ENCODE measurements at places on chromosomes 5 and 9. TPM values are rescaled to one million over a fixed set of nuclear protein-coding genes. Genes with fewer than 3 reads are reported as not detected.

DNA sequence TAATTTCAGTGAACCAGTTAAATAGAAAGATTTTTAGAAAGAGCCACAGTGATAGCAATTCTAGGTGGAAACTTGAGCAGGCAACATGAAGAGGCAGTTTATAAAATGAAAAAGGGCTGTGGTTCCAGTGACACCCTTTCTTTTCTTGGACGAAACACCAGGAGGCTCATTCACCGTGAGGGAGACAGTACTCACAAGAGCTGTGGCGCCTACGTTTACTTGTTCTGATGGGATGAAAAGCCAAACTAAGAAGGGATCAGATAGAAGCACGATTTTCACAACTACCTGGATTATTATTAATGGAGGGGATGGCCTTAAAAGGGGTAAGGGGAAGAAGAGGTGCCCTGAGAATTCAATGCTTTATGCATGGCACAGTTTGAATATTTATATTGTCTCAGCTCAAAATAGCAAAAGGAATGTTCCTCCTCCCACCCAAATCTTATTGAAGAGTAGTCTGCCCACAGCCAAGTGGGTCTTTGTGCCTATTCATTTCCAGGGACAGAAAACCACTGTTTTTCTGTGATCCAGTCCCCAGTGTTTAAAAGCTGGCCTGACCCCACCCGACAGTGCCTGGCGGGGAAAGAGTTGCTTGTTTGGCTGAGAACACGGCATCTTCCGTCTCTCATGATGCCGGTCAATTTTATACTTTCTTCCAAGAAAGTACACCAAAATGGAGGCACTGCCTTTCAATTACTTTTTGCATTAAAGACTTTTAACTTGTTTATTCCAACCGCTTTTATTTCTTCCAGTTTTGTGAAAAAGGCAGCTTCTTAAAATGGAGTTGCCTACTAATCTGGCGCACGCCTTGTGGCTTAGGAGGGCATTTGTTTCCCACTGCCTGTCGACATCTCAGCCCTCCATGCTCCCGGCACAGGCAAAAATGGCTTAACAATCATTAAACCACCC lies 51.9 kb downstream of the HABP4 start:
- DNase-seq = no peak

DNA sequence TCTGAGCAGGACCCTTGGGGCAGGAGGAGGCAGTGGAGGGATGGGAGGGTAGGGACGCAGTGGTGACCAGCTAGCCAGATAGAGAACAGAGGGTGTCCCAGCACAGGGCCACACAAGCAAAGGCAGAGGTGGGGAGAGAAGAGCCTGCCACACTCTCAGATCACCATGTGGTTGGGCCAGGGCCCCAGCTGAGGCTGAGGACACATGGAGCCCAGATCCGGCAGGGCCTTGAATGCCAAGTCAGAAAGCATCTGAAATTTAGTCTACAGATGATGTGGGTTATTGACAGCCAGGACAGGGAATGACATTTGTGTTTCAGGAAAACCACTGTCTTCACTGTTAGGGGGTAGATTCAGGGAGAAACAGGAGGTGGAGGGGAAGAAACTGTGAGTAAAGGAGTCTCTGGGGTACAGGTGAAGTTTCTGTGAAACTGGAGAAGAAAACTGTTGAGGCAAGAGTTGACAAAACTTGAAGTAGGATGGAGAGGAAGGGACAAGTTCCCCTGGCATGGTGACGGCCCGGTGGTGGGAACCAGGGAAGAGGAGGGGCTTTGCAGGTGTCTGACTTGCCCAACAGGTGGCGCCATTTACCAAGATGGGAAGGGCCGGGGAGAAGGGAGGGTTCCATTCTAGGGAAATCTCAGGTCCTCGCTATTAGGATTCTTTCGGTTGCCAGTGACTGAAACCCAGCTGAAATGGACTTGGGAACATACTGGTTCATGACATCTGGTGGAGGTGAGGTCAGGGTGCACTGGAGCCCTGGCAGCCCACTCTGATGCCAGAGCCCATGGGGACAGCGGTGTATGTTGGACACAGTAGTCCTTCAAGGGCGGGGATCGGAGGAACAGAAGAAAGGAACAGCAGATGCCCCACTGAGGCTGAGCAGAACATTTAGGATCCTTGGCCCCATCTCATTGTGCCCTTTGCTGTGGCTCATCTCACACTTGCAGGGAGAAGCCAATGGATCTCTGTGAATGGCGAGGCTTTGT lies 100.1 kb downstream of the KCNIP1 start:
- DNase-seq = peak; percentile 70

DNA sequence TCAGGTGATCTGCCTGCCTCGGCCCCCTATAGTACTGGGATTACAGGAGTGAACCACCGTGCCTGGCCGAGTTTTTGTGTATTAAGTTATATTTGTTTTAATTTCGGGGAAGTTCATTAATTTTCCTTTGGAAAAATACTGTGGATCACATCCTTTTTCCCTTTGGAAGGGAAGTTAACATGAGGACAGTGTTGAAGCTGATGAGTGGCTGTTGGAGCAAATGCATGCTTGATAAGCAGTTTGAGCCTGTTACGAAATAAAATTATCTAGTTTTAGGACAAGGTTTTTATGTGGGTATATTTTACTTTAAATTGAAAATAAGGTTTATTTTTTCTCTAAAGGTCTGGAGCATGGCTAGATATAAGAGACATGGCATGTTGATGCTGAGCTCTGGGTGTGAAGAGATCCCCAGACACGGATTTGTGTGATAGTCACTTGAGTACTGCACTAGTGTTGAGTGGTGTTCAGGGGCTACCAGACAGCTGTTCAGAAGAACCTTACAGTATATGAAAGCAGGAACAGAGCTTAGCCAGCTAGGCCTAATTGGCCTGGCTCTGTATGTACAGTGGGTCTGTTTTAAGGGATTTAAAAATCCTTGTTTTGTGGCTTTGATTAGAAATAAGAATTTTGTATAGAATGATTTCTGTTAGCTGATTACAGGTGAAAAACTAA lies 17.4 kb downstream of the LMNB1 start:
- DNase-seq = no peak

- DNase-seq = peak; percentile 11
Observed at GRCh38 chr5:31531543-31531887, 378 bp downstream of the DROSHA start.

- DNase-seq = peak; percentile 93
Observed at GRCh38 chr5:156475182-156476157, 148.5 kb downstream of the SGCD start.

FRMD3 gene
- 6.1 TPM for total RNA-seq

ADGRD2 gene
- total RNA-seq = 0.23 TPM

GRCh38 chr5:173789031-173789920 lies 98.9 kb upstream of the CPEB4 start:
- DNase-seq = peak; percentile 94

GRCh38 chr5:125412561-125413495 lies 666.4 kb upstream of the ZNF608 start:
- DNase-seq = peak; percentile 93

DNA sequence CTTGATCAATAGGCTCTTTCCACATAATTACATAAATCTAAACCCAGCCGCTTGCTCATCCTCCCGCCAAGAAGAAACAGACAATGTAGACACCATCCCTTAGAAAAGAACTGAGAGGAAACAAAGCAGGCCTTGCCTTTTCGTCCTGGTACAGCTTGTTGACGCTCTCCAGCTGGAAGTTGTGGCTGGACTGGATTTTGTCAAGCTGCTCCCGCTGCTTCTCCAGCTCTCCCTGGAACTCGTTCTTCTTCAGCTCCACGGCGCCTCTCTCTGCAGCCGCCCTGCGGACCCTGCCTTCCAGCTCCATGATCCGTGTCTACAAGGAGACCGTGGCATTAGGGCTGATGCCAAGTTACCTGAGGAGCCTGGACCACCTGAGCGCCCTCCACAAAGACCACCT lies 22.1 kb downstream of the GOLM1 start:
- no peak for DNase-seq

- no peak for DNase-seq
Observed at GRCh38 chr5:90347462-90347861, 62.1 kb downstream of the CETN3 start.

NMUR2 gene
- total RNA-seq = 0.30 TPM

DNA sequence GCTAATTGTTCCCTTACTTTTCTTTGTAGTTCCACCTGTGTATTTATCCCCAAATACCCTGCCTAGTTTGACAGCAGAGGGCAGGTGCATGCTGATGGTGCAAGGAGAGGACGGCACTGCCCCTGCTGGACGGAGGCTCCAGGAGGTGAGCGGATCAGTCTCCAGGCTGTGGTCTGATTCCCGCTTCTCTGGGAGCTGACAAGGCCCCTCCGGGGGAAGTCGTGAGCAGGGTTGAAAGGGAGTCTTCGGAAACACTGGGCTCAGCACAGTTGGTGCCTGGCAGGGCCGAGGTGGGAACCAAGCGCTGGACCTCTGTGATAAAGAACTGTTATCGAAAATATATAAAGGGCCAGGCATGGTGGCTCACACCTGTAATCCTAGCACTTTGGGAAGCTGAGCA lies 52.9 kb downstream of the RASGEF1C start:
- peak; percentile 4 for DNase-seq

ECSCR gene
- 2.4 TPM for total RNA-seq

DNA sequence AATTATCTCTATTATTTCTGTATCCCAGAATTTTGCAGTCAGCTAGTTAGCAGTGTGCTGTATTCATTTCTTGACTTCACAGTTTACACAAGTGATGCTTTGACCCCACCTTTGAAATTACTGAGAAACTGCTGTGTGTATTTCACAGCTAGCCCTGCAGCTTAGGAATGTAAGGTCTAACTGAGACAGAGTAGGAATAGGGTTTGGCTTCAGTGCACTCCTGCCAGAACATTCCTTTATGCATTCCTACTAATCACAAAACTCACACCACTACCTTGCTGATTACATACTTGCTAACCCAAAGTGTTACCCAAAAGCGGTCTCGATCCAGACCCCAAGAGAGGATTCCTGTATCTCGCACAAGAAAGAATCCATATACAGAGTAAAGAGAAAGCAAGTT lies 551.8 kb downstream of the CDH9 start:
- no peak for DNase-seq

DNA sequence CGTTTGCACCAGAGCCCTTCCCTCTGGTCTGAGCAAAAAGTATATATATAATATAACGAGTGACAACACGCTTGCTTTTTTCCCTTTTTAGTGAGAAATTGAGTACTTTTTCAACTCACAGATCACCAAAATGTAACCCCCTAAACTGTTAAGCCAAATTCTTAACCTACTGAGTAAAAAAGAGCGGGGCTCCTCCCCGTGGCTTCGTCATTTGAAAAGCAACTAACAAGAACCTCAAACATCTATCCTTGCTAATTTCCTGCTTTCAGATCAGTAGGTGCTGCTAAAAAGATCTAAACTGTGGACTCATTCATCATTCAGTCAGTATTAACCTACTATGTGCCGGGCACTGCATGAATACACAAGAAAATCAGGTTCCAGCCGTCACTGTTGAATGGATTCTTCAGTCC lies 1.0 kb upstream of the PTBP3 start:
- peak; percentile 47 for DNase-seq

GRCh38 chr9:112586599-112587155 lies 100.0 kb downstream of the KIAA1958 start:
- no peak for DNase-seq

FOXD4 gene
- total RNA-seq = not detected

GRCh38 chr5:155004138-155004744 lies 9.3 kb upstream of the KIF4B start:
- DNase-seq = peak; percentile 21

ACTBL2 gene
- total RNA-seq = 8.7 TPM

CXXC5 gene
- total RNA-seq = 199 TPM

DNA sequence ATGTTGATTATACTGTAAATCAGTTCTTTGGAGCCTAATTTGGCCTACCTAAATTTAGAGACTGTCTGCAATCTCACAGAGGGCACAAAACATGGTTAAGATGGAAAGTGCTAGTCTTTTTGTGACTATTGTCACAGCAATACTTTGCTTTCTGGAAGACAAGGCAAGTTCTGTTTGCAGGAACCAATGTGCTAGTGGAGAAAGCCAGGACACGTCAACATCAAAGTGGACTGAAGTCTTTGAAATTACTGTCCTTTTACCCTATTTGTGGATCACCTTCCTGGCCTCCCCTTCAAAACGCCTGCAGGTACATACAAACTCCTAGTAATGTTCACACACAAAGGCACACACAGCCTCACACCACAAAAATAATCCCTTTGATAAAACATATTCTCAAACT lies 248.7 kb downstream of the MAN2A1 start:
- no peak for DNase-seq

DNA sequence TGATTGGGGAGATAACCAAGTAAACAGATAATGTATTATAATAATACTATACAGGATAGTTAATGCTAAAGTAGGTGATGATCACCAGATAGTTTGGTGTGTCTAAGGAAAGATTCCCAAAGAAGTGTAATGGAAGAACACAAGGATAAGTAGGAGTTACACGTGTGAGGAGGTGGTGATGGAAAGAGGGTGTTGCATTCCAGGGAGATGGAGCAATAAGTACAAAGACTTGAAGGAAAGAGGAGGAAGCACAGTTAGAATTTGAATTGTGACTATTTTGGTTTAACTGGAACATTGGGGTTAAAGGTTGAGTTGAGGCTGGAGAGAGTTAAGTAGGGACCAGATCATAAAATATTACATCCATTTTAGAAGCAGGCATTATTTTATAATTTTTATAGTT lies 76.9 kb downstream of the IPO11 start:
- DNase-seq = no peak

SLC34A3 gene
- total RNA-seq = not detected

TLR4 gene
- 0.11 TPM for total RNA-seq

DNA sequence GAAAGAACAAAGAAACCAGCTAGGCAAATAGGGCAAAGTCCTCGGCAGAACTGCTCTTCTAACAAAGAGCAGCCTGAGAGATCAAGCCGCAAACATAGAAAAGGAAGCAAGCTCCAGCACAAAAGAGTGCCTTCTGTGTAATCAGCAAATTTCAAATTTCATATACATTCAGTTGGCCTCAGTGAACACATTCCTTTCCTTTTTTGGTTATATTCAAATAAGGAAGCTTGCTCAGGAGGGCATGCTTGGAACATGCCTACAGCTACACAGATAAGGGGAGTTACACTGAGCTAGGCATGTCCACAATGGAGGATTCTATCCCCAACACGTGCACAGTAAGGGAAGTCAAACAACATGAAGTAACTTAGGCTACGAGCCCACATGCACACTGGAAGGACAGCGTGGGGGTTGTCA lies 23.4 kb downstream of the IL33 start:
- no peak for DNase-seq

DNA sequence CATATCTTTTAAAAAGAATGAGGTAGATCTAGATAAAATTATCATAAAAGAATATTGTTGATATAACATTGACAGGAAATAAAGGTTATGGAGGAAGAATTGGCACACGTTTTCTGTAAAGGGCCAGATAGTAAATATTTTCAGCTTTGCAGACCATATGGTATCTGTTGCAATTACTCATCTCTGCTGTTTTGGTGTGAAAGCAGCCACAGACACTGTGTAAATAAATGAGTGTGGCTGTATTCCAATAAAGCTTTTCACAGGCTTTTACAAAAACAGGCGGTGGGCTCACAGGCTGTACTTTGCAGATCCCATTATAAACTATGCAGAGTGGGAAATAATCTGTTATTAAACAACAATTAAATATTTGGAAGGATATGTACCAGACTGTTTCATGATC lies 87.4 kb downstream of the SGCD start:
- peak; percentile 15 for DNase-seq

- no peak for DNase-seq
Observed at GRCh38 chr5:32836176-32836575, 125.1 kb downstream of the NPR3 start.

DNAH5 gene
- total RNA-seq = 12.3 TPM
